ENCODE measurements at places on chromosomes 3 and 15.
A peak's percentile ranks its signal among the peaks of the same experiment; 100 is the strongest.

- DNase-seq: peak; percentile 40
Observed at GRCh38 chr3:153410517-153410916, 248.5 kb downstream of the RAP2B start.

GRCh38 chr15:71344316-71344715 is 229.0 kb downstream of the THSD4 start:
- DNase-seq: no peak

- no peak for DNase-seq
Observed at GRCh38 chr3:174216946-174217718, 642.0 kb upstream of the NAALADL2 start.

DNA sequence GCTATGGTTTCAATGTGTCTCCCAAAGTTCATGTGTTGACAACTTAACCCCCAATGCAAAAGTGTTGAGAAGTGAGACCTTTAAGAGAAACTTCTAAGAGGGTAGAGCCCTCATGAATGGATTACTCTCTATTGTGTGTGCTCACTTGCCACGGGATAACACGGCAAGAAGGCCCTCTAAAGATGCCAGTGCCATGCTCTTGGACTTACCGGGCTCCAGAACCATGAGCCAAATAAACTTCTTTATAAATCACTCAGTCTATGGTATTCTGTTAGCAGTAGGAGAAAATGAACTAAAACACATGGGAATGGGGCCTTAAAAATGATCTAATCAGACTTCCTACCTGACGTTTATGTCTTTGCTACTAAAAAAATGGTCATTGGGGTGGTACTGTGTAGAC is 2.6 kb upstream of the TCF12 start:
- no peak for DNase-seq

GRCh38 chr3:138873471-138874278 is 38.9 kb upstream of the PIK3CB start:
- peak; percentile 36 for DNase-seq

DNA sequence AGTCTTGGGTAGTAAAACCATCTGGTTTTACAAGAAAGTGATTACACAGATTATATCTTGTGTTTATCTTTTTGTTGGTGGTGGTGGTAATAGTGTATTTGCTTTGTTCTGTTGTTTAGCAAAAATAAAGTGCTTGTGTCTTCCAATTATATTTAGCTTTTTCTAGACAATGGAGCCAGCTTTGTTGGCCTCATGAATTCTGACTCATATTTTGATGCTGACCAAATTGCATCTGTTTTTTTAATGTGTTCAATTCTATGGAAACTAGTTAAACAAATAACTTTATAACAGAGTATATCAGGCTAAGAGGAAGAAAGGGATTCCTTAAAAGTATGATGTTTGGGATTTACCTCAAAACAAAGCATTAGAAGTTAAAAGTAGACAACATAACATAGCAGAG is 69.3 kb upstream of the BFSP2 start:
- no peak for DNase-seq

- peak; percentile 22 for DNase-seq
Observed at GRCh38 chr3:16318176-16318575, 53.2 kb downstream of the OXNAD1 start.

GRCh38 chr3:12147049-12147780 is 11.5 kb downstream of the TIMP4 start:
- no peak for DNase-seq

- no peak for DNase-seq
Observed at GRCh38 chr3:176765382-176765900, 431.8 kb downstream of the TBL1XR1 start.

DNA sequence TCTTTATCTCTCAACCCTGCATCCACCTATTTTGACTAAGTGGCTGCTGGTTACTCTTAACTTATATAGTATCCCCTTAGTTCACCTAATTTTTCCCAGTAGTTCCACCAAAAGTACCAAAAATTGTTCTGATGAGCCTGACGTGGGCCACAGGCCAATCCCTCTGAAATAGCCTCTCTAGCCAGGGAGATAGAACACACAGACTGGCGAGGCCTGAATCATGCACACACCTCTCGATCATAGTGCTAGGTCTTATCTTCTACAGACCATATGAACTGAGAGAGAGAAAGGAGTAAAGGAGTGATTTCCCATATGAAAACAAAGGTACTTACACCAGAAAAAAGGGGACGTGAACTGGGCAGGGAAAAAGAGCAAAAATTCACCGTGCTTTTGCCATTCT is 72.5 kb upstream of the ADAMTS9 start:
- DNase-seq: no peak

DNA sequence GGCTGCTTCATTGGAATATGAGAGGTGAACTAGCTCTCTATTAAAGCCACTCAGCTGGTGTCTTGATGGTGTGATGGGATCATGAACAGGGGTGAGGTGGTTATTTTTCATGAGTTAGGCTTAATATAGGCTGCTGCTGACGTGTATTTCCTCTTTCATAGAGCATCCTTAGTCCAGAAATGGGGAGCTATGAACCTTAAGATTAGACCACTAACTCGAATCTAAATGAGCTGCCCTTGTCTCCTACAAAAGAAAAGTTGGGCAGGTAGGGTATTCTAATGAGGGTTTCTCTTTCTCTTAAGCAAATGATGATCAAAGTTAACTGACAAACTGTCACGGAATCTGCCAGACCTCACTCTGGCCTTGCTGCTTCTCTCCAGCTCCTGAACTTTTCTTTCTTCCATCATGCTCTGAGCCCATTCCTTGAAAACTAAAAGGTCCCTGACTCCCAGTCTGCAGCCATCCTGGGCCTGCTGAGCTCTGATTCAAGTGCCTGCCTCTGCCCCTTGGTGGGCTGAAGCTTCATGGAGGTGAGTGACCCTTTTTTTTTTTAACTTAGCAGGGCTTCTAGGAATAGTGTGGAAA is at the start of gene TRIM69:
Gene TRIM69 (plus strand): TSS at position 348 of the 585 bp plus-strand sequence. CDS start 177 bp downstream, at position 525.
- DNase-seq: no peak

GRCh38 chr15:75591655-75592364 is 12.7 kb upstream of the PTPN9 start:
- DNase-seq: no peak

DNA sequence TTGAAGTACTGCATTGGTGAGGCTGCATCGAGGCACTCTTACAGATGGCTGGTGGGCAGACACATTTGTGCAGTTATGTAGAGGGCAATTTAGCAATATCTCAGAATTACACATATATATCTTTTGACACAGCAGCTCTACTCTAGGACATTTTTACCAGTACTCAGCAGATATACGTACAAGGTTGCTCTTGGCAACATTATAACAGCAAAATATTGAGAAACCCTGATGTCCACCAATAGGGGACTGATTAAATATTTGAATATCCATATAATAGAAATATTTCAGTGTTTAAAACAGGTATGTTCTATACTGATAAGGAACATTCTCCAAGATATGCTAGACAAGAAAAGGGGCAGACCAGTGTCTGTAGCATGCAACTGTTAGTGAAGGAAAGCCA is 7.9 kb upstream of the FBXO22 start:
- DNase-seq: no peak

GRCh38 chr15:62639432-62639831 is 403.1 kb upstream of the TPM1 start:
- no peak for DNase-seq

GRCh38 chr3:100662113-100662823 is 47.0 kb upstream of the TFG start:
- DNase-seq: no peak

DNA sequence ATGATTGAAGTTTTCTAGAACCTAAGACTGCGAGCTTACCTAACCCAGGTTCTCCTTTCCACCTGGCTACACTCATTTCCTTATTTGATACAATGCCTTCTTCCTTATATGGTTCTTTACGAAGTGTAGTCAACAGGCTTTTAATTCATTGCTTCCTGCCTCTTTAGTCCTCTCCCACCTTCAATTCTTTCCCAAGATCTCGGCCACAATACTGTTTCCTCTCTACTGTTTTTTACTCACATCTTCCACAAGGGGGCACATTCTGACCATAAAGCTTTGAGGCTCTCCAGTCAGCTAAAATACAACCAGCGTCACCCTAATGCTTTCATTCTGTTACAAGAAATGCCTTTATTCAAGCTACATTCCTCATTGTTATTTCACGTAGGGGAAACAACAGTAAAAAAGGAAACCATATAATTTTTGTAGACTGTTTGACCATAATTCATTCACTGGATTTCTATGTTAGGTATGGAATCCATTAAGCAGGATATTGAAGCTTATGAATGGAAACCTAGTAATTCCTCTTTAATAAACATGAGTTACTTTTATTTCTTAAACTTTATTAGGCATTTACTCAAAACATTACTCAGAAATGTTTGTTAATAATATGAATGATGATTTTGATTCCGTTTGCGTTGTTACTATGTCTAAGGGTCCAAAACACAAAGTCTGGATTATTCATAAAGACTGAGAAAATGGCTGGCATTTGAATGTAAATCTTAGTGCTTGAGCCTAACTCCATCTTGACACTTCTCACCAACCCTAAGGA is 29.5 kb upstream of the VEPH1 start:
- peak; percentile 84 for DNase-seq

DNA sequence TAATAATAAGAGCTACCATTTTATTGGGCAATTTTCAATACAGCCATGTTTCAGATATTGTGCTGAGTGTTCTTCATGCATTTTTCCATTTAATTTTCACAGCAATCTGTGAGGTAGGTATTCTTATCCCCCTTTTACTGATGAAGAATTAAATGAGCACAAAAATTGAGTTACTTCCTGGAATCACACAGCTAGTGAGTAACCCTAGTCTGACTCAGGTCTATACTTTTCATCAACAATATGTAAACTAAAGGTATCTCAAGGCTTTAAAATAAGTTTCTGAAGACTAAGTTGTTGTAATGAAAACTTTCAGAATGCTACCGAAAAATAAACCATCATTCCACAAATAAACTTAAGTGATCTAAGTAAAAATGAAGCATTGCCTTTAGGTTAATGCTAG is 22.3 kb downstream of the HACD2 start:
- DNase-seq: no peak

GRCh38 chr15:78216276-78217104 is 17.9 kb downstream of the ACSBG1 start:
- no peak for DNase-seq

DNA sequence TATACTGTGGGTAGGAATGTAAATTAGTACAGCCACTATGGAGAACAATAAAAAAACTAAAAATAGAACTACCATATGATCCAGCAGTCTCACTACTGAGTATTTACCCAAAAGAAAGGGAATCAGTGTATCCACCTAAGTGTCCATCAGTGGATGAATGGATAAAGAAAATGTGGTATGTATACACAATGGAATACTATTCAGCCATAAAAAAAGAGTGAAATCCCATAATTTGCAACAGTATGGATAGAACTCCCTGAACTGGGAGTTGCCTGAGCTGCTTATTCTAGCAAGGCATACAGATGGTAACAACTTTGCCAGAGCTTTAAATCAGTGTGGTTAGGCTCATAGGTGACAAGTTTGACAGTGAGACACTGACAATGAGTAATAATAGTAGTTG is 16.1 kb upstream of the APH1B start:
- DNase-seq: no peak

- DNase-seq: no peak
Observed at GRCh38 chr3:39287216-39288164, 7.7 kb upstream of the CX3CR1 start.

DNA sequence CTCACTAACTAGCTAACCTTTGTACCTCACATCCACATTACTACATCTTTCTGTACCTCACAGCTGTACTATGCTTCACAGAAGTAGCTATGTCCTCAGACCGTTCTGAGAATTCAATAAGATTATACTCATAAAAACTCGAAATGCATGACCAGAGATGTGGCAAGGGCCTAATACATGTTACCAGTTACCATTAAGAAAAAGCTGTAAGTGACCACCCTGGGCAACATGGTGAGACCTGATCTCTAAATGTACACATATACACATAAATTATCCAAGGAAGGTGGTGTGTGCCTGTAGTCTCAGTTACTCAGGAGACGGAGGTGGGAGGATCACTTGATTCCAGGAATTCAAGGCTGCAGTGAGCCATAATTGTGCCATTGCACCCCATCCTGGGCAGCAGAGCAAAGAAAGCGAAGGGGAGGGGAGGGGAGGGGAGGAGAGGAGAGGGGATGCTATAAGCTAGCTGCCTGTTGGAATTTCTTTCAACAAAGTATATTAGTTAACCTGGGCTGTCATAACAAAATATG is 482.6 kb upstream of the ZNF717 start:
- DNase-seq: no peak

- DNase-seq: no peak
Observed at GRCh38 chr3:55801068-55801467, 314.0 kb upstream of the WNT5A start.

GRCh38 chr3:185658504-185658912 is 72.4 kb downstream of the SENP2 start:
- no peak for DNase-seq

Data from suppressor macrophage treated with lipopolysaccharide for 1 hour (primary cell).